Mammary epithelial cell (primary cell): ENCODE measurements at places on chromosomes 7 and 10. TPM values are rescaled to one million over a fixed set of nuclear protein-coding genes. Genes with fewer than 3 reads are reported as not detected.

Gene PAPOLB
- not detected in 2 replicates for total RNA-seq

Gene ZNF775
- 2.0 TPM for total RNA-seq

Gene DEPP1
- total RNA-seq = 3.6 and 45.6 TPM in 2 replicates

Gene VAX1
- total RNA-seq = not detected in 2 replicates

Gene GHRHR
- total RNA-seq = not detected in 2 replicates

Gene ODAD2
- 0.29 and 0.31 TPM in 2 replicates for total RNA-seq

Gene BHLHA15
- not detected for total RNA-seq

Gene EIF5AL1
- total RNA-seq = 1.3 and 1.8 TPM in 2 replicates

Gene TACR2
- total RNA-seq = 0.37 TPM in 1 of 2 replicates, not detected in the other

Gene FBH1
- 77.3 TPM for total RNA-seq

Gene ASB4
- not detected for total RNA-seq

Gene ETV1
- total RNA-seq = 5.4 and 14.9 TPM in 2 replicates

Gene PILRA
- total RNA-seq = not detected

Gene FAM20C
- 48.5 TPM for total RNA-seq

Gene MYO1G
- not detected in 2 replicates for total RNA-seq

Gene LHFPL3
- not detected for total RNA-seq

Gene PNPLA8
- 24.5 and 35.0 TPM in 2 replicates for total RNA-seq

Gene FEZF1
- total RNA-seq = not detected

Gene PLEKHS1
- 0.17 TPM for total RNA-seq

Gene CALHM1
- total RNA-seq = not detected in 2 replicates

Gene PPP1R3C
- total RNA-seq = 0.49 and 0.61 TPM in 2 replicates

Gene C10orf95
- 1.2 and 2.0 TPM in 2 replicates for total RNA-seq

Gene EMX2
- not detected in 2 replicates for total RNA-seq

Gene SNCG
- 19.3 and 25.7 TPM in 2 replicates for total RNA-seq
